ENCODE measurements at places on chromosomes 1 and 21. TPM values are rescaled to one million over a fixed set of nuclear protein-coding genes. Genes with fewer than 3 reads are reported as not detected.
A peak's percentile ranks its signal among the peaks of the same experiment; 100 is the strongest.

- no peak for DNase-seq
These were observed 30.4 kb downstream of the RRP1 start for GRCh38 chr21:43819511-43820405.

AADACL4 gene
- not detected for total RNA-seq

DNA sequence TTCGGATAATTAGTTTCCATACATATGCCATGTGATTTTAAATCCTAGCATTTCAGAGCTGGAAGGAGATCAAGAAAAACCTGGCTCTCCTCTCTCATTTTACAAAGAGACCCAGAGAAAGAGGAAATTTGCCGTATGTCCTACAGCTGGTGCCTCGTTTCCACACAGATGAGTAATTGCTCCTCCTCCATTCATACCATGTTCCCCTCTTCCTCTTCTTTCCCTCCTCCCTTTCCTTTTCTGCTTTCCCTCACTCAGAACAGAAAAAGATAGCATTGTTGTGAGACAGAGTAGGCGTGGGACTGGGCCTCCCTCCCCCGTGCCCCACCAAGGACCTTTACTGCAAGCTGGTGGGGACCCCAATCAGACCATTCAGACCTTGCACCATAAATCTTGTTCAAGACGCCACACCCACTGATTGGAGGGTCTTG lies 13.7 kb upstream of the SLC44A3 start:
- no peak for DNase-seq

GRCh38 chr1:155022927-155023236 lies 10.7 kb downstream of the DCST2 start:
- no peak for DNase-seq

DNA sequence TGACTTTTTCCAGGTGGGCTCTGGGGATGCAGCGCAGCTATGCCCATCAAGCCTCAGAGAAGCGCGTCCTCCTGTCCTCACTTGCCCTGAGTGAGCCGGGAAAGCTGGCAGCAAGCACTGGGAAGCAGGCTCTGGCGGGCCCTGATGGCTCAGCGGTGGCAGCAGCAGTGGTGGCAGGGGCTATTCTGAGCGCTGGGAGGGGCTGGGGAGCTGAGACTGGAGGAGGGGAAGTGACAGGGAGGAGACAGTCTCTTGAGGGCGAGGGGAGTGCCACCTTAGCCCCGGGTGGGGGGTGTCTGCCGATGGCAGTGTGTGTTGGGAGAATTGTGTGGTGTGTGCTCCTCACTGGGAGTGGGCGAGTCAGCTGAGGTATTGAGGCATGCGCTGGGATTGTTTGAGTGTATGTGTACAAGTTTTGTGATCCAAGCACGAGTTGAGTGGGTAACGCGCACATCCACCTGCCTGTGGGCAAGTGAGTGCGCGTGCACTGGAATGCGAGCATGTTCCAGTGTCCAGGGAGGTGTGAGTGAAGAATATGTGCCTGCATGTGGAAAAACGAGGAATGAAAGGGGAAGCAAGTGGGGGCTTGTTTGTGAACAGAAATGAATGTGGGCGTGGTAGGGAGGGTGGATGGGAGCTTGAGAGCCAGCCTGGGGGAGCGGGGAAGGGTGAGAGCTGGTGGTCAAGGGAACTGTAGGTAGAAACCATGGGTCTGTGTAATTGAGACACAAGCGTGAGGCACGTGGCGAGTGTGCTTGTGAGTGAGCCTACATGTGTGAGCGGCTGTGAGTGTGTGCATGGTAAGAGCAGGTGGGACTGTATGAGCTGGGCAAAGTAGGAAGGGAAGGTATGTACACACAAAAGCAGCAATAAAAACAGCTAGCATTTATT lies 2.9 kb upstream of the FOXO6 start:
- no peak for DNase-seq

DNA sequence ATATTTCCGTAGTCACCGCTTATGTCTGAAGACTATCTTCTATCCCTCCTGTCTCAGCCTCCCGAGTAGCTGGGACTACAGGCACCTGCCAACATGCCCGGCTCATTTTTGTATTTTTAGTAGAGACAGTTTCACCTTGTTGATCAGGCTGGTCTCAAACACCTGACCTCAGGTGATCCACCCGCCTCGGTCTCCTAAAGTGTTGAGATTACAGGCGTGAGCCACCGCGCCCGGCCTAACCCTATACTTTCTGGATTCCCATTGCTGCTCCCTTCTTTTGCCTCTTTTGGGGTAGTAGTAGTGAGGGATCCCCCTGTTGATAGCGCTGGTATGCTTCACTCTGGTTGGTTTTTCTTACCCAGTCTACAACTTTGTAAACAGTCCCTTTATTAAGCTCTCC lies 5.7 kb upstream of the SYF2 start:
- DNase-seq: no peak

RXRG gene
- total RNA-seq: 0.27 TPM

RGS1 gene
- total RNA-seq: 27.1 TPM

- DNase-seq: no peak
These were observed 116.1 kb downstream of the SPATA17 start for GRCh38 chr1:217747156-217747769.

- no peak for DNase-seq
These were observed 52.5 kb upstream of the BOLA1 start for GRCh38 chr1:149846593-149847466.

- DNase-seq: no peak
These were observed 3.4 kb downstream of the PTTG1IP start for GRCh38 chr21:44869781-44870747.

EPHA8 gene
- not detected for total RNA-seq

DNA sequence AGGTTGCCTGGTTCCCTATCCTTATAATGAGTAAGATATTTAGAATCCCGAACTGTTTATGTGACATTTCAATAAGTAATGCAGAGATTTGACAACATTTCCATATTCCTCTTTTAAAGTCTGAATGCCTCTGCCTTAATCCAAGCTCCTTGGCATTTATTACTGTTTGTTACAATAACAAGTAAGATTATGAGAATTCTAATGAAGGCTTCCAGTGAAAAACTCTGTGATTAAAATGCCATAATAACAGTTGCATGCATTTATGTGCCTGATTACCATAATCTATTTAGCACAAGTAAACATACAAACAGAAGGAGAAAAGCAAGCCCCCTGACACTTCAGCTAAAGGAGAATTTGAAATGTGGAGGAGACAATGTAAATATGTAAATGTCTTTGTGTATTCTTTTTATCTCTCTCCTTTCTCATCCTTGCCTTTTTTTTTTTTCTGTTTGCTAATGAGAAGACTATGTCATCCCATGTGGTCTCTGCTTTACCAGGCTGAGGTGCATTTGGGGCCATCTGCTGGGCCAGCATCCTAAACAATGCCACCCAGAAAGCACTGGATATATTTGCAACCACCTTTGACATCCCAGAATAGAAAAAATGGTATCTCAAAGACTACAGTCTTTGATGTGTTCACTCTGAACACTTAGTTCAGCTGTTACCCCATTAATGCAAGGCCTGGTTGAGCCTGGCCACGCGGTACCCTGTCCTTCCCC lies 17.2 kb upstream of the OLIG2 start:
- no peak for DNase-seq

IL19 gene
- not detected for total RNA-seq

- no peak for DNase-seq
These were observed 1033.8 kb downstream of the PLA2G4A start for GRCh38 chr1:187862506-187862905.

PLEKHG5 gene
- 22.3 TPM for total RNA-seq

GRCh38 chr1:175307160-175307559 lies 114.6 kb upstream of the KIAA0040 start:
- DNase-seq: no peak

GRCh38 chr1:218851586-218851985 lies 322.1 kb upstream of the LYPLAL1 start:
- no peak for DNase-seq

- no peak for DNase-seq
These were observed 28.5 kb downstream of the NIBAN1 start for GRCh38 chr1:184945678-184946412.

ANKRD45 gene
- total RNA-seq: 1.7 TPM

GRCh38 chr1:201751872-201752271 lies 77.1 kb upstream of the IPO9 start:
- DNase-seq: no peak

DNA sequence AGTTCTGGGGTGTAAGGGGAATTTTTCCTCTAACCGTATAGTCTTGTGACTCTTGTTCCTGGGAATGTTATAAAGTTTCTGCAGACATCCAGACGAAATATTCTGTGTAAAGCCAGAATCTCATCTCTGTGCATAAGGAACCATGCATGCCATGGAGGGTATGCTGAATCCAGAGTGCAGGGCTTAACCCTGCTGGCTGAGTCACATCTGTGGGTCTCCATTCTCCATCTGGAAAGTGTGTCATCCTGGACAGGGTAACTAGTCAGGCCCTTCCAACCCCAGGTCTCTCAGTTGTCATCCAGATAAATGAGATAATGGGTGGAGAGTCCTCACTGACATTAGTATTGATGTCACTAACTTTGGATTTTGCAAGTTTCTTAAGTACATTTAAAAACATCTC lies 48.8 kb downstream of the ATP5PO start:
- DNase-seq: no peak

PGLYRP4 gene
- not detected for total RNA-seq

- DNase-seq: no peak
These were observed 2.6 kb downstream of the AHDC1 start for GRCh38 chr1:27601321-27601770.

DNA sequence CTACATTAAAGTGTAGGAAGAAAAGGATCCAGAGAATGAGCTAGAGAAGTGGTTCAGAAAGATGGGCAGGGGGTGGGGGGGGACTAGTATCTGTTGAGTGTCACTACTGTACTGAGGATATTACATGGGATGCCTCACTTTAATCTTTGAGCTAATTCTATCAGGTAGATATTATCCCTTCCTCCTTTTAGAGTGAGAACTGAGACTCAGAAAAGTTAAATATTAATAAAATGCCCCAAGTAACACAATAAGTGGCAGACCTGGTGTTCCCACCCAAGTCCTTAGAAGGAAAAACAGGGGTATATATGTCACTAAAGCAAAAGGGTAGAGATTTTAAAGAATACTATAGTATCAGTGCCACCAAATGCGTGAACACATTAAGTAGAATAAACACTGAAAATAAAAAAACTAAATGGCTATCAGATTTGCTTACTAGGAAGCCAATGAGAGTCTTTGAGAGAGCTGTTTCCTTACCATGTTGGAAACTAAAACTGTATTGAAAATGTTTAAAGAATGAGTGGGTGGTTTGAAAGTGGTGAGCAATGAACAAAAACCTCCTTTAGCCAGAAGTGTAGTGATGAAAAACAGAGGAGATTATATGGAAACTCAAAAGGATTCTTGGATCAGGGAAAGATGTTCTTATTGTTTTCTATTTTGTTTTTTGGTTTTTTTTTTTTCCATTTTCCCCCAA lies 230.8 kb downstream of the BARHL2 start:
- no peak for DNase-seq

GRCh38 chr1:110464340-110464739 lies 13.4 kb downstream of the PROK1 start:
- no peak for DNase-seq

PPIAL4G gene
- not detected for total RNA-seq

DNA sequence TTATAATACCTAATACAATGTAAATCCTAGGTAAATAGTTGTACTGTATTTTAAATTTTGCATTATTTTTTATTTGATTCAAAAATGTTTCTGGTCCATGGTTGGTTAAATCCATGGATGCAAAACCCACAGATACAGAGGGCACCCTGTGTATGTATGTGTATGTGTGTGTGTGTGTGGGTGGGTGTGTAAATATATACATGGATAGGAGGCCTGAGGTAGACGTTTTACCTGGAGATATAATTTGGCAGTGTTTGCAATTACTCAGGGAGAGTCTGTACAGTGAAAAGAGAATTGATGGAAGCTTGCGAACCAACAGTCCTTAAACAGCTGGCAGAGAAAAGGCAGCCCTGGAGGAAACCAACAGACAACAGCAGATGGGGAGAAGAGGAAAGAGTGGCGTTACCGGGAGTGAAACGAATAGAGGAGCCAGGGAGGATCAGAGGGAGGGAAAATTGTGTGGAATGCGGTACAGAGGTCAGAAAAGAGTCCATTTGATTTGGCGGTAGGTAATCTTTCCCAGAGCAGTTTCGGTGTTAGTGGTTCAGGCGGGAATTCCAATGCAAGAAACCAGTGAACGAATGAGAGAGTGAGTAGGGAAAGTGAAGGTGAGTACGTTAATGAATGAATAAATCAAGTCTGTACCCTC lies 47.9 kb upstream of the NBL1 start:
- peak; percentile 21 for DNase-seq

APOBEC4 gene
- 0.25 TPM for total RNA-seq

KRTAP13-2 gene
- total RNA-seq: 1.9 TPM

SLC35F3 gene
- total RNA-seq: 0.14 TPM

GRCh38 chr21:37139154-37139553 lies 66.1 kb downstream of the TTC3 start:
- no peak for DNase-seq

GRCh38 chr1:4584449-4584848 lies 70.0 kb upstream of the AJAP1 start:
- no peak for DNase-seq

- DNase-seq: no peak
These were observed 12.9 kb downstream of the RGS18 start for GRCh38 chr1:192171123-192171522.

LAMTOR5 gene
- 111 TPM for total RNA-seq

CSMD2 gene
- total RNA-seq: 0.15 TPM

IFNLR1 gene
- 23.2 TPM for total RNA-seq

SPRR2B gene
- not detected for total RNA-seq

DNA sequence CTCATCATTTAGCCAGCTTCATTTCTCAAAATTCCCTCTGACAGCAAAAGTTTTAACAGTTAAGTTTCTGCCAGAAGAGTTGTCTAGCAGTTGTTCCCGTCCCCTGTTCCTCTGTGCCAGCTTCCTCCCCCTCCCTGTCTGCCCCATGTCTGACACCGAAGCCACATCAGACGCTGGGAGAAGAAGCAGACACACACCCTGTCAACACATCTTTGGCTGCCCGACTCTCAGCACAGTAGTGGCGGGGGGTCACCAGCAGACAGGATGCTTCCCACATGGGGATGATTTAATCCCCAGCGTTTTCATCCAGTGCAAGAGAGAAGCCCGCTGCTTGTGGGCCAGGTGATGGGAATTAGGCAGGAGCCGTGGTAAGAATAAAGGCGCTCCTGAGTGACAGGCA lies 379.4 kb upstream of the RUNX1 start:
- no peak for DNase-seq

DNA sequence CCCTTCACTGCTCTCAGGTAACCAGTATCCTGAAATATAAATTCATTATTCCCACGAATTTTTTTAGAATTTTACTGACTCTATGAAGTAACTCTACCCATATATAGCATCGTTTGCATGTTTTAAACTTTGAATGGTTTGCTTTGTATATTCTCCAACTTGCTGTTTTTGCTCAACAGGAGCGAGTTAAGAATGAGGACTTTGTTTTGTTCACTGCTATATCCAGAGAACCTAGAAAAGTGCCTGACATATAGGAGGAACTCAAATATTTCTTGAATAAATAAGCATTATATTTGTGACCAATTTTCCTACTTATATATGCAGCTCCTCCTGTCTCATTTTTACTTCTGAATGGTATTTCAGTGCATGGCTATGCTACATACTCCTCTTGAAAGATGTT lies 43.4 kb downstream of the NUF2 start:
- DNase-seq: no peak

- no peak for DNase-seq
These were observed 41.4 kb upstream of the PLA2G2C start for GRCh38 chr1:20227704-20228103.

GRCh38 chr1:161676958-161677689 lies 14.2 kb downstream of the FCGR2B start:
- DNase-seq: no peak

GRCh38 chr21:43027846-43028731 lies 47.5 kb downstream of the CBS start:
- DNase-seq: no peak

GRCh38 chr1:212722270-212722957 lies 22.8 kb upstream of the BATF3 start:
- no peak for DNase-seq

CFAP107 gene
- total RNA-seq: not detected

TMEM82 gene
- total RNA-seq: 18.6 TPM

LCE1E gene
- not detected for total RNA-seq

Measured in left colon (tissue), 2 donors.